ENCODE measurements at places on chromosomes 5 and 9.

DNA sequence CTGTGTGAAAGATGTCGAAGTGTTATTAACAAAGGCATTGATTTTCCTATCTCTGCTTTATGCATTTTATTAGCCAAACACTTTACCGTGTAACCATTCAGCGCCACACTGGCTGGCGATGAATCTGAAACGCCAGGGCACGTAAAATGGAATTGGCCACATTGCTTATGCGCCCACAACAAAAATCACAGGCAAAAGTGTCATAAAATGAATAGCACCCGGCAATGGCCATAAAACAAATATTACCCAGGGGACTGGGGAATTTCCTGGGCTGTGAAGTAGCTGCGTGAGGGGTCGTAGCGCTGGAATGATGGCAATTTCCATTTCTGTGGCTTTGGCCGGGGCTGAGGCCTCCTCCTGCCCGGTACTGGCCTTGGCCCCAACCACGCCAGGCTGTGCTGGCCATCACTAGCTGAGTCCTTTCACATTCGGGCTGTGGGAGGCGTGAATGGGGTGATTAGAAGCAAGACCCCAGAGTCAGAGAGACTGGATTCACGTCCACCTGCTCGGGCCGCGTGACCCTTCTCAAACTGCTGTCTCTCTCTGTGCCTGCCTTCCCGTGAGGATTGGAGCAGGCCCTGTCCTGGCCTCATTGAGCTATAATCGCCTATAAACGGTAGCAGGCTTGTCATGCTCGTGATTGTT is 254.5 kb downstream of the PBX3 start:
- DNase-seq: no peak

DNA sequence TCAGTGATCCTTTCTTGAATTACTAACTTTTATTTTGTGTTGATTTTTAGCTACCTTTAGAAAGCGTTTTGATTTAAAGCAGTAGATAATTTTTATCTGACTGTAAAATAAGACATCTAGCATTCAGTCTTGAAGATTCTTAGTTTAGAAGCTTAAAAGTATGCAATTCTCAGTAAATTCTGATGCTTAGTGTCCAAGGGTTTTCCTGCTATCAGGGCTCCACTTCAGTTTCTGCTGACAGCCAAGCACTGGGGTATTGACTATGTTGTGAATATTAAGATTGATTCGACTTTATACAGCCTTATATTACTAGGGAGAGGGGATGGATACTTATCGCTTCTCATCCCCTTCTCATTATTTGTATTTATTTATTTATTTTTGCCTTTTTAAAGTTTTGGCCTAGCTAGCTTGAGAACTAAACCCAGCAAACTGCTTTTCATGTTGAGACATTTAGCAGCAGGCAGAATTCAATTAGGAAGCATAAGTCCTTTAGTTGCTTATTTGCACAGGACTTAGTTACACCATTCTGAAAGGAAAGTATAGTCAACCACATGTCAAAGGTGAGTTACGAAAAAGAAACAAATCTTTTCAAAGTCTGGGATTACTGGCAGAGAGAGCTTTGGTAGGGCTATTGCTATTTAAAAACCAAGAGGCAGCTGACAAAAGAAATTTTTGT is 2.9 kb downstream of the PBX3 start:
- peak; percentile 67 for DNase-seq

GRCh38 chr5:27208051-27208450 is 169.7 kb upstream of the CDH9 start:
- DNase-seq: peak; percentile 63

GRCh38 chr5:79023348-79023747 is 38.2 kb upstream of the ARSB start:
- no peak for DNase-seq

DNA sequence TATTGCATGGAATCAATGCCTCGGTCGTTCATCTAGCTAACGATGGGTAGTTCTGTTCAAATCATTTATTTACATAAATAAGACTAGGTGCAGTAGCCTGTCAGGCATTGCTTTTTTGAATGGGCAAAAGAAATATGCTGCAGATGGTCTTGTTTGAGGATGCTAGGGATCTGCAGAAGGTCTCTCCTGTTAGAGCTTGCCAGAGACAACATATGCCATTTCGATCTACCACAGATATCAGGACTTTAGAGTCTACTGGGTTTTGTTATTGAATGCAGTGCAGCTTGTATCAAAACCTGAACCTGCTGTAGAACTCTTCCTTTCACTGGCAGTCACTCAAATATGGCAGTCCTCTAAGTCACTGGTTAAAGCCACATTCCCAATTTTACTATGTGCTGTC is 381.1 kb upstream of the CDH10 start:
- DNase-seq: no peak

GRCh38 chr9:99239341-99240060 is 17.4 kb downstream of the SEC61B start:
- DNase-seq: peak; percentile 28

- DNase-seq: peak; percentile 72
Measured at GRCh38 chr5:171494452-171495121, 75.1 kb downstream of the FGF18 start.

Data from iris pigment epithelial cell (primary cell).